ENCODE measurements at places on chromosomes 2 and 18. TPM values are rescaled to one million over a fixed set of nuclear protein-coding genes. Genes with fewer than 3 reads are reported as not detected.
A peak's percentile ranks its signal among the peaks of the same experiment; 100 is the strongest.

- no peak for DNase-seq
Measured at GRCh38 chr18:61690418-61691138, 202.2 kb downstream of the RNF152 start.

DNA sequence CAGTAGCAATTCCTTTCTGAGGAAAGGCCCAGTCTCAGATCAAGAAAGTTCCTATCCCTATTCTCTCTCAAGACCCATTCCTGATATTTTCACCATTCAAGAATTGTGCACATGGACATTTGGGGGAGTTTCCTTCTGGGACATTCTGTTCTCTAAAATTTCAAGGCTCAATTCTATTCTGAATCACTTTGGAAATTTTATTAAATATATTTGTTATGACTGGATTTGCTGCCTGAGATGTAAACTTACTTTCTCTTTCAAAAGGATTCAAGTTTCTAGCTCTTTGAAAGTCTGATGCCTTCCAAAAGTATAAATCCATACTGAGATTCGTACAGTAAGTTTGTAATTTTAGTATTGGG, 55.3 kb upstream of the STK17B start:
- DNase-seq: no peak

DNA sequence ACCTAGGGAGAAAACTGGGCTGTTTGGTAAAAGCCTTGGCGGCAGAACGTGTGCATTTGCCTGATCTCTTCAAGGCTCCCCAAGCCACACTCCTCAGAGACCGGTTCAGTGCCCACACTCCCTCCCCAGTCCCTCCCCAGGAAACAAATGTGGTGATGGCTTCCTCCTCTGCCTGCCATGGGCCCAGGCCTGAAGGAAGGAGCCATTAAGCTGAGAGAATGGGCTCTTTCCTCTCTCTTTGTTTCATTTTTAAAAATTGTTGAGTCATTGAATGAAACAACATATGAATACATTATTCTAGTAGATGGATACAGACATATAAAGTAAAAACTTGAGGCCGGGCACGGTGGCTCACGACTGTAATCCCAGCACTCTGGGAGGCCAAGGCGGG, 50.6 kb upstream of the YWHAQ start:
- peak; percentile 24 for DNase-seq

The FBXO41 gene
- 19.1 TPM for total RNA-seq

The TYMS gene
- 3.3 TPM for total RNA-seq
